ENCODE measurements at places on chromosomes 13 and 19.
A peak's percentile ranks its signal among the peaks of the same experiment; 100 is the strongest.

DNA sequence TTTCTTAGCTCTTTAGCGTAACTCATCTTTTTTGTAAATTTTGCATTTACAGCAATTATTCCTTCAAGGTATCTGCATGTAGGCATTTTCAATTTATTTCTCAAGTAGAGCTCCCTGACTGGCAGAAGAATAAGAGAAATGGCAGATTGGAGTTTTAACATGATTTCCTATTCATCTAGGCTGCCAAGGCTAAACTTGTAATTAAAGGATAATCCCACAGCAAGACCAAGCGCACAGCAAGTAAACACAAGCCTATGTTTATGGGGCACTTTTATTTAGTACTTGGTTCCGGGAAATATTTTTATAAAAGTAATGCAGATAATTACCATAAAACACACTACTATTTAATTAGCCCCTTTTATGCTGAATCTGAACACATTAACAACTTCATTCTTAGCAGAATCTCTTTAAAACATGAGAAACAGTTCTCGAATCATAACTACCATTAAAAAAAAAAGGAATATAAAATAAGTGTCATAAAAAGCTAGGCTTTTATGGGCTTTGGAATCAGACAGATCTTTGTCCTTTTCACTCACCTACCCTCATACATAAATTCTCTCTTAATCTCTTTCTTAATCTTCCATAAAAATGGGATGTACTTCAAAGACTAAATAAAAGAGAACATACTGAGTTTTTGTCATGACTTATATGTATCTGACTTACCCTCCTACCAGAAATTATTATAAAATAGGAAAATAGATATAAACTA lies 961.6 kb upstream of the MIR17HG start:
- no peak for DNase-seq

- DNase-seq = no peak
Observed at GRCh38 chr13:30863796-30864195, 42.3 kb upstream of the MEDAG start.

- no peak for DNase-seq
Observed at GRCh38 chr13:106052200-106052767, 483.2 kb downstream of the EFNB2 start.

DNA sequence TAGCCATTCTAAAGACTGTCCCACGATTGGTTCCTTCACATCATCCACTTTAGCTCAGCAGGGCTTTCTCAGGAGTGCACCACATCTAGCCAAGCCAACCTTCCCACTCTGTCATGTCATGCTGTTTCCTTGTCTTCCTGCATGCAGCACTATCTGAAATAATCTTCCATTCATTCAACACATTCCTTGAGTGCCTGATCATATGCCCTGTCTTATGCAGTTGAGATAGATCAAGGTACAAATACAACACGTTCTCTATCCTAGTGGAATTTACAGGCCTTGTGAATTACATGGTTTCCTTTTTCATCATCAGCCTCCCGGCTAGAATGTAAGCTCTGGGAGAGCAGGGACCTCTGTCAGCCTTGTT lies 6.8 kb upstream of the MRPS31 start:
- DNase-seq = no peak

DNA sequence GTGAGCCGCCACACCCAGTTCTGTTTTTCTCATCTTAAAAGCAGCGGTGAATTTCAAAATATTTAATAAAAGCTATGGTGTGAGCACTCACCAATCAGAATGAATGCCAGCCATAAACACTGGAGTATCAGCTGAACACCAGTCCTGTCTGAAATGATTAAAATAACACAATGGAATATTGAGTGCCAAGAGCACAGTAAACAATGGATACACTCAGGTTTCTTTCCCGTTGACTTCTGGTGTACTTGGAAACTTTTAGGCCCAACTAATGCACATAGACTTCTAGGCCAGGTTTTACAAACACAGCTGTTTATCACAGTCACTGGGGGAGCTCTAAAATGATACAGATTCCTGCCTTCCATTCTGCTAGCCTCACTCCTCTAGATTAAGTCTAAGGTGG lies 68.3 kb downstream of the SLC6A16 start:
- DNase-seq = no peak

GRCh38 chr13:79282508-79282907 lies 123.5 kb downstream of the RBM26 start:
- DNase-seq = no peak

DNA sequence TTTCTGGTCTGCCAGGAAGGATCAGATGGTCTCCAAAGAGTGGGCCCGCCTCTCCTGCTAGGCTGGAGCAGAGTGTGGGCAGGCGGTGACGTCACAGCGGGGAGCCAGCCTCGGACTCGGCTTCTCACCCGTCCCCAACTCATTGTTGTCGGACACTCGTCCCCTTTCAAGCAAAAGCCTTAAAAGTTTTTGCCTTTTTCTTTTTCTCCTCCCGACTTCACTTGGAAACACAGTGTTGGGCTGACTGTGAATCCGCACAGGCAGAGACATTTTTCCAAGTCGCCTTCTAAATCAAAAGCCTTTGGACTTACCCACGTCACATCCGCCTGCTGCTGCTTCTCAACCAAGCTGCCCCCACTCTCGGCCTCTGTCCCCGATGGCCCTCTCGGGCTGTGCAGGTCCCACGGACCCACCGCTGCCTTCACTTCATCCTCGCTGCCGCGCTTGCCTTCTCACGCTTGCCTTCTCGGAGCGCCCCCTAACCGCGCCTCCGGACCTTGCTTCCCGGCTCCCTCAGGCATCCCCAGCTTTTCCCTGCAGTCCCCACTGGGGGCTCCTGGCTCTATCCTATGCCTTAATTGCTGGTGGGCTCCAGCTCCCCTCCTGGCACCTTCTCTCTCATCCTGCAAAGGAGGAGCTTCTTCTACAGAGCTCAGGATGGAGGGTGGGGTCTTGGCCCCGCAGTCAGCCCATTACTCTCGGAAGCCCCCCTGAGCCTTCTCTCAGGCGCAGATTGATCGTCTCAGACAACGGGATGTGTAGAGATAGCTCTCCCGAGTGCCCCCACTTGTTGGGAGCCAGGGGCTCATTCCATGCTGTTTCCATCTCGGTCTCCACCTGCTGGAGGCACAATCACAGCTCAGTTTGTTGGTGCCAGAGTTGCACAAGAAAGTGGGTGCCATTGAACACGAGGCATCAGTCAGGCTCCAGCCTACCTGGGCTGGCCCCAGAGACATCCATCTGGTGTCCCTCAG lies 3.9 kb upstream of the ZNF135 start:
- DNase-seq = no peak

- no peak for DNase-seq
Observed at GRCh38 chr13:75784003-75784402, 147.9 kb downstream of the LMO7 start.

DNA sequence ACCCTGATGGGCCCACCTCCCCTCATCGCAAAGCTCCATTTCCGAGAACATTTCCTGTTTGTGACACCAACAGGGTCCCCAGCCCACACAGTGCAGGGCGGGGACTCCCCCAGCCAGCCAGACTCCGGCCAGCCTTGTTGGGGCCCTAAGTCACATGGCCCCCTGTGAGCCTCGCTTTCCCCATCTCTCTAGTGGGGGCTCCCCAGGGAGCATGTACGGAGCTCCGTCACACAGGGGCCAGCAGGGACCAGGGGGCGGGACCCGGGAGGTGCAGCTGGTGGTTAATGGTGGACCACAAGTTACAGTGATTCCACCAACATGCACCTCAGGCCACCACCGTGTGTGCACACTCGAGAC lies 1.7 kb downstream of the TBXA2R start:
- DNase-seq = peak; percentile 79

DNA sequence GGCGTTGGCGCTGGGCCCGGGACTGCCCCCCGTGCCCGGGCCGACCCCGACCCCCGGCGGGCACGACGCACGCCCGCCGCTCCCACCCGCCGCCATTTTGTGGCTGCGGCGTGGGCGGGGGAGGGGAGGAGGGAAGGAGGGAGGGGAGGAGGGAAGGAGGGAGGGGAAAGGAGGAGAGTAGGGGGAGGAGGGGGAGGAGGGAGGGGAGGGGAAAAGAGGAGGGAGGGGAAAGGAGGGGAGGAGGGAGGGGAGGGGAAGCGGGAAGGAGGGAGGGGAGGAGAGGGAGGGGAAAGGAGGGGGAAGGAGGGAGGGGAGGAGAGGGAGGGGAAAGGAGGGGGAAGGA lies at the start of gene BTBD2:
TSS of gene BTBD2 (minus strand) at position 107 of the 343 bp plus-strand sequence. CDS start at position 96, 11 bp downstream.
- DNase-seq = peak; percentile 58

- peak; percentile 73 for DNase-seq
Observed at GRCh38 chr13:48222358-48223301, 10.4 kb upstream of the ITM2B start.

- no peak for DNase-seq
Observed at GRCh38 chr19:47523473-47523872, 8.6 kb upstream of the NAPA start.

DNA sequence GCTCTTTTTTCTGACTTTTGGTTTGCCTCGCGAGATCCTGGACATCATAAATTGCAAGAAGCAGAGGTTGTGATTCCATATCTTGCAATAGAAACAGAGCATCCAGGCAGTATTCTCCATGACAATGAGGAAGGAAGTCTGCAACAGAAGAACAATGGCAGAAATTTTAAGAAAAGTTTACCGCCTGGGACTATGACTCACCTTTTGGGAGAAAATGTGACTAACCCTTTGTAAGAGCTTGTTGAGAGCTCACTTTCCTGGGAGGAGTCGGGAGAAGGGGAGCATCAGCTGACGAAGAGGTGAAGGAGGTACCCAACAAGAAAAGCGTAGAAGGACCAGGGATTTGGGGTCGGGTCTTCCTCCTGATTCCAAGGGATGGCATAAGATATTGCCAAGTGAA lies 34.3 kb upstream of the TNFSF11 start:
- DNase-seq = no peak

GRCh38 chr19:43634506-43634871 lies 5.2 kb downstream of the CADM4 start:
- DNase-seq = no peak

DNA sequence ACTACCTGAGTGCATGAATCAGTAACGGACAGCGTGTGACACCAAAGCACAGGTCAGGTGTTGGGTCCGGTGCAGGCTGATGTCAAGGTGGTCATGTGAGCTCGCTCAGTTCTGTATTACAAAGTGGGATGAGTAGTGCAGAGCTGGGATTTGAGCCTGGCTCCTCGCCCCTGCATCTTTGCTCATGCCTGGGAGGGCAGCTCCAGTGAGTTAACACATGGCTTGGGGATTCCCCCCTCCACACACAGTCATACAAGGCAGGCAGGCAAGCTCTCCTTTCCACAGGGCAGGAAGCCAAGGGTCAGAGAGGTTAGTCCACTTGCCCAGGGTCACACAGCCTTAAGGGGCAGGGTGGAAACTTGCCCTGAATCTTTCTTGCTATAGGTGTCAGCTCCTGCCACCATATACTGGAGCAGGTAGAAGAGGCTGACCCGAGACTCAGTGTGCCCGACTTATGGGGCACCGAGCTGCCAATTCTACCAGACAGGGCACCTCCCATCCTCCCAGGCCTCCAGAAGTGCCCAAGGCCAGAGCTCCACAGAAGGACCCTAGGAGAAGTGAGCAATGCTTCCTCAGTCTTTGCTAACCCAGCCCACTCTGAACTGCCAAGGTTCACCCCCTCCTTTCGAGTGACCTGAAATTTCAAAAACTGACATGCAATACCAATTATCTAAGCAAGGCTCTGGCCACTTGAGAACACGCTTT lies 35.4 kb downstream of the ZNF787 start:
- no peak for DNase-seq

GRCh38 chr13:113148407-113148806 lies 10.0 kb upstream of the PROZ start:
- no peak for DNase-seq

DNA sequence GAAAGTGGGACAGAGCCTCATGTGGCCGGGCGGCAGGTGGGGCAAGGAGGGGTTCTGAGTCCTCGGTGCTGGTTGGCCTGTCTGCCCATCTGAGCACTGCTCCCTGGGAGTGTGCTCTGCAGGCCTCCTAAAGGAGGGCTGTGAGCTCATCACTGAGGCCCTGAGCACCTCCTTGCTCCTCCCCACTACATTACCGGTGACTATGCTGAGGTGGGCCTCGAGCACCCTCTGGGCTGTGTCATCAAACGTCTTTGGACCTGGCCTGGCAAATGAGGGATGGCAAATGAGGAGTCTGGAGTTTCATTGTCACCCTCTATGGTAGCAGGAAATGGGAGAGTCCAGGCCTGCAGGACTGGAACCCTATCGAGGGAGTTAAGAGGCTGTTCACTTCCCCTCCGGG lies 38.8 kb upstream of the ZNF429 start:
- no peak for DNase-seq

DNA sequence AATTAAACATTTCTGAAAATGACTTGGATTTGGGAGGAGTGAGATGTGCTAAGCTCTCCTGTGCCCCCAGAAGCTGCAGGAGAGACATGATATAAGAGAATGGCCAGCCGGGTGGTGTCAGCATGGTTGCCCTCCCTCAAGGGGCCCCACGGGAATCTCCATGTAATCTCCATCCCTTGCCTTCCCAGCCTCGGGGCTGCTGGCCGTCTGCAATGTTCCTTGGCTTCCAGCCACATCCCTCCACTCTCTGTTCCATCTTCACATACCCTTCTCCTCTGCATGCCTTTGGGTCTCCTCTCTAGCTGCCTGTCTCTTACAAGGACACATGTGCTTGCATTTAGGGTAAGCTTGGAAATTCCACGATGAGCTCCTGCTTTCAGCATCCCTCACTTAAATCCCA lies 172.0 kb downstream of the TSHZ3 start:
- no peak for DNase-seq

DNA sequence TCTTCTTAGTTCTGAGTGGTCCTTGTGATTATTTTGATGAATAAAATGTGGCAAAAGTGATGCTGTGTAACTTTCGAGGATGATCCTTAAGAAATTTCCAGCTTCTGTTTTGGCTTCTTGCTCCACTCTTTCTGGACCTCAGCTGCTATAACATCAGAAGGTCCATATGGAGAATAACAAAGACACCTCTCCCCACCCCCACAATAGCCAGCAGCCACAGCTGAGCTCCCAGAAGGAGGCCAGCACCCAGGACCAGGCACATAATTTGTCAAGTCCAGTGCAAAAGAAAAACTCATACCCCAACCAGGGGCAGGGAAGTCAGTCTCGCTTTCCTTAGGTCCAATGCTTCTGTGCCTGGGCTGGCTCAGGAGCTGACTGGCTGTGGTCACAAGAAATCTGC lies 357.6 kb downstream of the RFC3 start:
- DNase-seq = no peak

- DNase-seq = no peak
Observed at GRCh38 chr13:72521940-72522661, 205.3 kb downstream of the MZT1 start.

GRCh38 chr19:4376991-4377781 lies 23.2 kb downstream of the SH3GL1 start:
- no peak for DNase-seq
